Cortex of kidney (tissue), 1 donor: ENCODE measurements at places on chromosomes 6 and 20.

DNA sequence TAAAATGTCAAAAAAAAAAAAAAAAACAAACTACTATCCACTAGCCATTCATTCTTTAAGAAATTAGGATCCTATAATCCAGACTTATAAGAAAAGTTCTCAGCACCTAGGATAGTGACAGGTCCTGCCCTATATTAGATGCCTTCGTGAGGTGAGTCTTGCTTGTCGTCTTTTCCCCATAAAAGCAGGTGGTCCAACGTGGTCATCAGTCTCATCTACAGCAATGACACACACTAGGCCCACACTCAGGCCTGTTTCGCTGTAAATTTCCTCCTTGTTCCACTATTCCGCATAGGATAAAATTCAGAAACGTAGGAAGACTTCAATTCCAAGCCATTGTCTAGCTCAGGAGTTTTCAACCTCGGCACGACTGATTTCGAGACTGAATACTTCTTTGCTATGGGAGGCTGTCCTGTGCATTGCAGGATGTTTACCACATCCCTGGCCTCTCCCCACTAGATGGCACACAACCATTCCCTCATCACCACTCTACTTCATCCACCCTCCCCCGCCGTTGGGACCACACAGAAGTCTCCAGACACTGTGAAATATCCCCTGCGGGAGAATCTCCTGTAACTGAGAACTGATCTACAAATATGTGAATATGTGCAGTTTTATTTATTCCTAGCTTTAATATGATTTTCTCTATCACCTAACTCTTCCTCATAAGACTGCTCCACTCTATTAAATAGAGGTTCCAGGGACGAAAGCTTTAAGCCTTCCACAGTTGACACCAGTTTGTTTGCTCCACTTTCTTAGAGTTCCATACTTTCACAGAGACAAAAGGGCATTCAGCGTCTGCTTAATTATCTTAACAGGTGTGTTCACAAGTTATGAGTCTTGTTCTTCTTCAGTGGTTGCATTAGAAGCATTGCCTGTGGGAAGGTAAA lies 346.3 kb downstream of the BMP2 start:
- DNase-seq = no peak

- no peak for DNase-seq
Measured at GRCh38 chr20:46293084-46293483, 15.2 kb downstream of the CDH22 start.

GRCh38 chr20:34415079-34415478 lies 52.0 kb downstream of the ITCH start:
- no peak for DNase-seq

DNA sequence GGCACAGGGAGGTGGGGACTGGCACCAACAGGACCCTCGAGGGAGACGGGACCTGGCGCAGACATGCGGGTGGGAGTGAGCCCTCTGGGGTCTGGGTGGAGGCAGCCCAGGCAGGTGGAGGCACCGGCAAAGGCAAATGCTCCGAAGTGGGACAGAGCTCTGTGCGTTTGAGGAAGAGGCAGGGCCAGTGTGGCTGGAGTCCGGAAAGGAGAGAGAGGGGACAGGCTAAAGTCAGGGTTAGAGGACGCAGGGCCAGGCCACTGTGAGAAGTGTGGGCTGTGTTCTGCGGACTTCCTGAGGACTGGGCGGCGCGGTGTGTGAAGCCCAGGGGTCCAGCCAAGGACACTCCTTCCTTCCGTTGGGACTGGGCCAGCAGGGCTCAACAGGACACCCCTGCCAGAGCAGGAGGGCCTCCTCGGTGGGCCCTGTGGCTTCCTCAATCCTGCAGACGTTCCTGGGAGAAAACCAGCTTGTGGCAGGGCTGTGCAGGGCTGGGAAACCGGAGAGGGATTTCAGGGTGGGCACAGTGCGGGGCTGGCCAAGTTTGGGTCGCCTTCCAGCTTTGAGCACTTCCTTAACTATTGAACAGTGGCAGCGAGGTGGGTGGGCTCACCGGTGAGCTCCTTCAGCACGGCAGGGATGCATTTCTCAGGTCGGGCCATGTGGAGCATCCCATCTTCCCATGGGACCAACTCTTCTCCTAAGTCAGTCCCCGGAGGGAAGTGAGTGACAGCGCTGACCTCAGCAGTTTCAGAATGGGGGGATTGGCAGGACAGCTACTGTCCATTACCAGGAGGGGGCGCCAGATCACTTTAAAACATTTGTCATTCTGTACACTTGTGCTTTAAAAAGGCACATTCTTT lies 22.5 kb downstream of the MOCS3 start:
- DNase-seq = no peak

GRCh38 chr6:155449450-155450239 lies 6.0 kb downstream of the NOX3 start:
- DNase-seq = no peak

GRCh38 chr6:33278392-33278741 lies 1.4 kb downstream of the B3GALT4 start:
- DNase-seq = no peak

GRCh38 chr6:34514593-34515472 lies 41.3 kb downstream of the SPDEF start:
- no peak for DNase-seq

- no peak for DNase-seq
Measured at GRCh38 chr6:13352165-13352564, 23.8 kb upstream of the TBC1D7 start.

DNA sequence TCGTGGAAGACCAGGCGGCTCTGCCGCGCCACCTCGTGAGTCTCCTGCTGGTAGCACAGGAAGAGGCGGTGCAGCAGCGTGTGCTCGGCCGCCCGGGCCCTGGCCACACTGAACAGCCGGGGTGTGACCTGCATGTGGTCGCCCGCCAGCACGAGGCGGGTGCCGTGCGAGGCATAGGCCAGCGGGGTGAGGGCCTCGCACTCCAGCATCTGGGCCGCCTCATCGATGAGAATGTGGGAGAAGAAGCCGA lies 7.0 kb downstream of the HELZ2 start:
- DNase-seq = no peak

DNA sequence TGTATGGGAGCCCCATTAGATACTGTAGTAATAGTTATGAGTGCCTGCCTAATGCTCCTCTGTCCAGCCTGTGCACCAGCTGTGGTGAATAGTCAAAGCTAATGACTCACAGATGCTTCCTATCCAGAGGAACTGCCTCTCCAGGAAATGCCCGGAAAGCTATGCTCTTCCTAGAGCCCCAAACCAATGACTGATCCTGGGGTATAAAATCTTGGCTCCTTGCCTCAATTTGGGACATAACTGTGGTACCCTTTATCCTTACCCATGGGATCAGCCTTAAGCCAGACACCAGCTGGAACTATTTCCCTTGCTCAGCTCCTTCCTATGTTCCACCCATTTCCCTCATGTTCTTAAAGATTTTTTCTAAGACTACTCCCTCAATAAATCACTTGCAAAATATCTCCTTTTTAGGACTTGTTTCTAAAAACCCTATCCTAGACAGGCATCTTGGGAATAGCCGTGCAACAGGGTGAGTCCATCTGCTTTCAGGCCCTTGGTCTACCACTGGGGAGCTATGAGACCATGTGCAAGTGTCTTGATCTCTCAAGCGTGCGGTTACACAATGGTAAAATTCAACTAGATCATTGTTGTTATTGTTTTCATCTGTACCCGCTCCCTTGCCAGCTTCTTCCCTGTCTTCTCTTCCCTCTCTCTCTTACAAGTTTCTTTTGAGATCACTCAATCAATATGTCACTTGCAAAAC lies 283.7 kb downstream of the BTBD3 start:
- no peak for DNase-seq

GRCh38 chr6:19714434-19715166 lies 122.6 kb upstream of the ID4 start:
- DNase-seq = no peak

DNA sequence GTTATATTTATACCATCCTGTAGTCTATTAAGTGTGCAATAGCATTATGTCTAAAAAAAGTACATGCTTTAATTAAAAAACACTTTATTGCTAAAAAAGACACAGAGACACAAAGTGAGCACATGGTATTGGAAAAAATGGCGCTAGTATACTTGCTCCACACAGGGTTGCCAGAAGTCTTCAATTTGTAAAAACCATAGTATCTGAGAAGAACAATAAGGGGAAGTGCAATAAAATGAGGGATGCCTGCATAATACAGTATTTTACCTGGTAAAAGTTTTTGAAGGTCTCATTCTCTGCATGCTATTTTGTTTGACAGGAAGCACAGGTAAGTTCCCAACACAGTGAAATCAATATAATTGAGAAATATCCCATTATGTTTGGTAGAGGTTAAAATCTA lies 1.6 kb downstream of the NOX3 start:
- no peak for DNase-seq
